Left ventricle myocardium inferior (tissue), 1 donor: ENCODE measurements at places on chromosomes 6 and 20.

DNA sequence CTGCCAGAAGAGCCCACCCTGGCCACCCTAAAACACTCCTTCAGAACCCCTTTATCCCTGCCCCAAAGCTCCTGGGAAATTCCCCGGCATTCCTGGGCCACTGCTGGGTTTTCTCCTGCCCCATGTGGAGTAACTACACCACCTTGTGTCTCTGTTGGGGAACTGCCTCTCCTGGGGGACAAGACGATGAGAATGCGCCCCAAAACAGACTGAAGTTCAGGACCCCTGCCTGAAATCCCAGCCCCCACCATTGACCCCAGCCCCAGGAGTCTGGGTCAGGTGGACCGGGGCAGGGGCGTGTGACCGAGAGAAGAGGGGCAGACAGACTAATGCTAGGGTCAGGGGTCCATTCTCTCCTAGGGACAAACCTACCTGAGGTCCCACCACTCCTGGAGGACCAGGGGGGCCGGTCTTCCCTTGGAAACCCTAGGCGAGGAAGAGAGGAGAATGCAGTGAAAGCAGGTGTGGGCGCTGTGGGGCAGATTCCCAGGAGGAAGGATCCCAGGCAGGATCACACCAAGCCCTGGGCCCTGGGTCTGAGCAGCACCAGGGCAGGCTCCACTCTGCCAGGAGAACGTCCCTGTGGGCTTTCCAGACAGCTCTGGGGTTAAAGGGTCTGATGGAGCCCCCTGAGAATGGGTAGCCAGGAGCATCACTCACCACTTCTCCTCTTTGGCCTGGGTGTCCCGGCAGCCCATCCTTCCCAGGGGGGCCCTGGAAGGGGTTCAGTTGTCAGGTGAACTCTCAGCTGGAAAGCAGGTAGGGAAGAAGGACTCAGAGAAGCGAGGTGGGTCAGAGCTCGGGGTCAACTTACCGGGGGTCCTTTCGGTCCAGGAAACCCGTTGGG lies 19.4 kb downstream of the COL11A2 start:
- no peak for DNase-seq

DNA sequence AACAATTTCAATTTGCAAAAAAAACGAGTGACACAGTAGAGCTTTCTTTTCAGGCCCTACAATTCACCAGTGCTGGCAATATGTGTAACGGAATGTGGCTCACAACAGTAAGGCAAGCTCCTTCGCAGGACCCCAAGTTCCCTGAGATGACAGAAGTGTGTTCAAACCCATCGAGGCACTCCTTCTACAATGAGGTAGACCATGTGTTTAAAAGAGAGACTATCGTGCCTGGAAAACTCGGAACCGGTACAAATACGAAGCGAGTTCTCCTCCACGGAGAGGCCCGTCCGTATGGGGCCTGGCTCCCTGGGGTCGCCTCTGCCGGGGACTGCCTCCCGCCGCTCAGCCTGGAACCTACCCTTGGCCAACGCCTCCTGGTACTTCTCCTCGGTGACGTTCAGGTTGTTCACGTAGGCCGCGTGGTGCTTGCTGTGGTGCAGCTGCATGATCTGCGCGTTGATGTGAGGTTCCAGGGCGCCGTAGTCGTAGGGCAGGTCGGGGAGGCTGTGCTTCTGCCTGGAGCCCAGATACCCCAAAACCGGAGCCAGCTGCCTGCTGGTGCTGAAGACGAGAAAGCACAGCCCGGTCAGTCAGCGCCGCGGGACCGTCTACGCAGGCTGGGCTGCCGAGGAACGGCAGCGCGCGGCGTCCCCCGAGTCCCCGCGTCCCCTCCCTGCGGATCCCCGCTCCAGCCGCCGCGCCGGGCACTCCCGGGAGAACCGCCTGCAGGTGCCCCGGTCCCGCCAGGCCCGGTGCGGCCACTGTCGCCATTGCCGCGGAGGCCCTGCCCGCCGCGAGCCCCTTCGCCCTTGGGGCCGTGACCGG lies 526 bp downstream of the SOD2 start:
- DNase-seq: peak; percentile 41

- no peak for DNase-seq
These were observed 26.0 kb upstream of the CLVS2 start for GRCh38 chr6:122969999-122970533.

DNA sequence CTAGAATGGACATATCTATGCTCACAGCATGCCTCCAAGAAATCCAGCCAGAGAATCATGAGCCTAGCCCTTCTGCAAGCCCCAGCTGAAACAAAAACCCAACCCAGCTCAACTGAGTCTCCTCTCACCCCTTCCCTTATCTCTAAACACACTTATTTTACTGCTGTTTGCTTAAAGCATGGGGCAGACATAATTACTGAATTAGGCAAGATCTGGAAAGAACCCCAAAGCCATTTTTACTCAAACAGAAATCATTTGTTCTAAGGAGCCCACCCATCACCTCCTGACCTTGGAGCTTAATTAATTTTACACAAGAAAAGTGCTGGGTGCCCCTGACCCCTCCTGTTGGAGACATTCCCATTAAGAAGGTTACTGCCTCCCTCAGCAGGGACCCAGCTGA lies 291.6 kb downstream of the MAFB start:
- no peak for DNase-seq

DNA sequence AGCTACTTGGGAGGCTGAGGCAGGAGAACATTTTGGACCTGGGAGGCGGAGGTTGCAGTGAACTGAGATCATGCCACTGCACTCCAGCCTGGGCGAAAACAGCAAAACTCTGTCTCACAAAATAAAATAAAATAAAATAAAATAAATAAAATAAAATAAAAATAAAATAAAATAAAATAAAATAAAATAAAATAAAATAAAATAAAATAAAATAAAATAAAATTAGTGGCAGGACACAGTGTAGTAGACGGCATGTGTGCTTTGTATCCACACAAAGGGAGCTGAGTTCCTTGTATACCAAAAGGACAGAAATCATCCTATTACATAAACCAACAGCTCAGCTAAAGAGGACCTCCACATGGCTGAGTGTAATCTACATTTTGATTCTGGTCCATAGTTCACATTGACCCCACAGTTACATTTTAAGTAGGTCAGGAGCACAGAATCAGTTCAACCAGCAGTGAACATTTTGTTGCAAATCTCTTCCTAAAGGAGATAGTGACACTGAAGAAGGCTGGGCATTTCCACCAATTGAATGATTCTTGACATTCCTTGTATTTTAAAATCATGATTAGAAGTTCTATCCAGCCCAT lies 91.7 kb upstream of the MAP7 start:
- no peak for DNase-seq

DNA sequence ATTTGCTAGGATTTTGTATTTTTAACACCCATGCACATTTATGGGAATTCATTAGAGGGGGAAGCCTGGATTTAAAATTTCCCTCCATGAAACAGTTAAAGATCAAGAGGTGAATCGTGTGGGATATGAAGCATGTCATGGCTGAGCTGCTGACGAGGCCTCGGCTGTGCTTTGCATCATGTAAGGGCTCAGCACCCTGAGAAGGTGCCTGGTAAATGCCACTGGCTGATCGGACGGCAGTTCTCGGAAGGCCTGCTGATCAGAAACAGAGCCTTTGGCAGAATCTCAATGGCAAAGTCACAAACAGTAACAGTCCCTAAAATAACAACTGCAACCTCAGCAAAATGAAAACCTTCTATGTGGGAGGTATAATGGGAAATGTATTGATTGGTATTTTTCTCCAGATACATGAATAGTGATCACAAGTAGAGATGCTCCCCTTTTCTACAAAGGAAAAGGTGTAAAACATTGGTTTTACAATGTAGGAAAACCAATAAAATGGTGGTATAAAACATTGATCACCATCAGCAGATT lies 53.0 kb upstream of the FUCA2 start:
- peak; percentile 65 for DNase-seq

GRCh38 chr20:43563991-43564390 lies 5.2 kb downstream of the SGK2 start:
- DNase-seq: no peak

DNA sequence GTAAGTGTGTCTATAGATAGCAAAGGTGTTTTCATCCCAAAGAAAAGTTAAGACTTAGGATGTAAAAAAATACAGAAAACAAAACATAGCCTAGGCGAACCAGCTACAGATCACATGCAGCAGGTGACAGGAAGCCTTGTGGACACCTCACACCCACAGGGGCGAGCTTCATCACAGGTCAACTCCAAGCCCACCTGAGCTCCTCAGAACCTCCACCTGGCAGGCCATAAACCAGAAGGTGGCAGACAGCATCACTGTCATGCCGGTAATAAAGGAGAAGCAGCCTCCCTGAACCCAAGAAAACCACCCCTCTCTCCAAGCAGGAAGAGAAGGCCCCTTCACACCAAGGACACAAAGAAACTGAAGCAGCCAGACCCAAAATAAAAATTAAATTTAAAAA lies 1.0 kb downstream of the RALGAPA2 start:
- DNase-seq: no peak

DNA sequence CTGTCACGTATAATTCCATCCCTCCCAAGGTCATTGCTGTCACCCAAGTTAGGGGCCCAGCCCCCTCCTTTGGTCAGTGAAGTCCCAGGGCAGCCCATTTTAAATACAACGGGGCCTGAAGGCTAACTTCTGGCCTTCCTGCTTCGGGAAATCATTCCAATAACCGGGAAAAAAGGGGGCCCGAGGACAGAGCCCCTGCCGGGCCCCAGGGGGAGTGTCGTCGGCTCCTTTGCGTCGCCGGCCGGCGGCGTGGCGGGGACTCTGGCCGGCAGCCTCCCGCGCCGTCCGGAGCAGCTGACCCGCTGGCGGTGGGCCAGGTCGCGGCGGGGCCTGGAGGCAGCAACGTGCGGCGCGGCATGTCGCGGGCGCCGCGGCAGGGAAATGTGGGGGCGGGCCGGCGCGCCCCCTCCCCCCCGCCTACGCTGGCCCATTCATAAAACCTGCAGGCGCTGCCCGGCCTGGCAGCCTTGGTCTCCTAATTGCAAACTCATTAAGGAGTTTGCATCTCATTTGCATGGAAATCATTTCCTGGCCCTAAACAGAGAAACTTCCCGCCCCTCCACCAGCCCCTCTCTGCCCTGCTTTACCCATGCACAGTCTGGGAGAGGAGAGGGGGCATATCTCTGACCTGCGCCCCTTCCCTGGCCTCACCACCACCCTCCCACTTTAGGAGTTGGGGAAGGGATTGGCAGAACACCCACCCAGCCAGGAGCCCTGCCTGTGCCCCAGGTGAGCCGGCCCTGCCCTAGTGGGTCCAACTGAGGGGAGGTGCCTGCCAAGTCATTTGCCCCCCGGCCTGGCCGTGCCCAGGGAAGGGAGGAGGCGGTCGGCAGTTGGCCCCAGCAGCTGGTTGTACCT lies 50.7 kb downstream of the MRPL14 start:
- peak; percentile 79 for DNase-seq
